ENCODE measurements at places on chromosomes 16 and 17.

- ATAC-seq: peak; percentile 79
These were observed at the start of gene MMP28 for GRCh38 chr17:35795007-35795870. MMP28 (minus strand) TSS chr17:35795641; CDS start chr17:35795377, 264 bp downstream.

- no peak for ATAC-seq
These were observed at the start of gene ADAMTS18 for GRCh38 chr16:77434530-77435271. ADAMTS18 (minus strand) TSS chr16:77435034; CDS start chr16:77434695, 339 bp downstream.

GRCh38 chr16:84914273-84914672 is 94.5 kb downstream of the CRISPLD2 start:
- ATAC-seq: no peak

GRCh38 chr17:35797370-35797769 is 1.9 kb upstream of the MMP28 start:
- no peak for ATAC-seq

DNA sequence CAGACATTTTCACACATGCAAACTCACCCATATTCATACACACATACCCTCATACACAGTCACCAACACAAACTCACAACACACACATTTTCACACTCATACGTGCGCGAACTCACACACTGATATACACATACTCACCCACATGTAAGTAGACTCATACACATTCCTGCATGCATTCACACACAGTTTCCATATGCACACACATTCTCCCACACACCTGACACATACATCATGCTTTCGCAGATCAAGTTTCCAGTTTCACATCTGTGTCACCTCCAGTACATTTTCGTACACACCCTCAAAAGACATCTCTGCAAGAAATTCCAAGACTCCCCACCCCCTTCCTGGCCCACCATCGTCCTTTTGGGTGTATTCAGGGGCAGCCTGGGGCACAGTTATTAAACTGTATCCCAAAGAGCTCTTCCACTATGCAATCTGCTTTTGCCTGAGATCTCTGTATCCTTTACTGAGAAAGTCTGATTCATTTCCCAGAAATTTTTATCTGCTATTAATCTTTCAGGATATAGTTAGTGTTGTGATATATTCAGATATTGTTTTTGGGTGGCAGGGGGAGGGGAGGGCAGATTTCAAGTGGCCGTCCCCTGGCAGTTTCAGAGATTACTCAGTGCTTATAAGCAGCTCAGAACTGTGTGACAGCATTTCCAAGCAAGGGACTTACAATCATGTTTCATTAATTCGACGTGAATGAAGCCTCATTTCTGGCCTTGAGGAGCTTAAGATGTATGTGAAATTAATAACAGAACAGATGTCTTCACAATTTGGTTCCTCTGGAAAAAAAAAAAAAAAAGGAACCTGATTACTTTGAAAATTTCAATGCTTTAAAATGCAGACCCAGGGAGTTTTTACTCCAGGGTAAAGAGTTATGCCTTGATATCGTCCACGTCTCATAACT is 35.3 kb upstream of the MMP2 start:
- ATAC-seq: no peak

Measured in stimulated activated memory B cell treated with anti-CD40 and anti-IgM and Interleukin-4, amounts not matched to agents 10 μg/mL and 1 μg/mL and 100 μg/mL, for 72 hours (primary cell).